Osteocyte (in vitro differentiated cells): ENCODE measurements at places on chromosomes 1 and 21.

GRCh38 chr1:33257207-33257771, 997 bp downstream of the ZNF362 start:
- H3K27me3 ChIP-seq = no peaks in the 10 kb centered on the region
- H3K36me3 ChIP-seq = peaks cover 11% of the 10 kb centered on the region
- H3K4me1 ChIP-seq = peaks cover 48% of the 10 kb centered on the region
- no peak for DNase-seq
- H3K4me3 ChIP-seq = peak overlapping the region; percentile 96

DNA sequence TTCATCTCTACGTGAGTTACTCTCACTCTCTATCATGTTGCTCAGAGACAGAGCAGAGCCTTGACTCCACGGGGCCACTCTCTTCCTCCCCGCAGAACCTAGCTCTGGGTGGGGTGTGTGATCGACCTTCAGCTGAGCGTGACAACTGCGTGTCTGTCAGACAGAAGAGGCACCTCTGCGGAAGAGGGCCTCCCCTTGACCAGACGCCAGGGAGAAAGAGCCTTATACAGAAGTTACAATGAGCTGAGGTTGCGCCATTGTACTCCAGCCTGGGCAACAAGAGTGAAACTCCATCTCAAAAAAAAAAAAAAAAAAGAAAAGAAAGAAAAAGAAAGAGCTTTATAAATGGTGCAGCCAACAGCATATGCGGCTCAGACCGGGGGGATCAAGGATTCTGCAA, 22.9 kb downstream of the SYT2 start:
- DNase-seq = no peak
- no peak overlapping the region for H3K27ac ChIP-seq
- H3K4me3 ChIP-seq = no peak overlapping the region
- H3K4me1 ChIP-seq = no peaks in the 10 kb centered on the region
- no peaks in the 10 kb centered on the region for H3K36me3 ChIP-seq
- peaks cover 58% of the 10 kb centered on the region for H3K27me3 ChIP-seq

DNA sequence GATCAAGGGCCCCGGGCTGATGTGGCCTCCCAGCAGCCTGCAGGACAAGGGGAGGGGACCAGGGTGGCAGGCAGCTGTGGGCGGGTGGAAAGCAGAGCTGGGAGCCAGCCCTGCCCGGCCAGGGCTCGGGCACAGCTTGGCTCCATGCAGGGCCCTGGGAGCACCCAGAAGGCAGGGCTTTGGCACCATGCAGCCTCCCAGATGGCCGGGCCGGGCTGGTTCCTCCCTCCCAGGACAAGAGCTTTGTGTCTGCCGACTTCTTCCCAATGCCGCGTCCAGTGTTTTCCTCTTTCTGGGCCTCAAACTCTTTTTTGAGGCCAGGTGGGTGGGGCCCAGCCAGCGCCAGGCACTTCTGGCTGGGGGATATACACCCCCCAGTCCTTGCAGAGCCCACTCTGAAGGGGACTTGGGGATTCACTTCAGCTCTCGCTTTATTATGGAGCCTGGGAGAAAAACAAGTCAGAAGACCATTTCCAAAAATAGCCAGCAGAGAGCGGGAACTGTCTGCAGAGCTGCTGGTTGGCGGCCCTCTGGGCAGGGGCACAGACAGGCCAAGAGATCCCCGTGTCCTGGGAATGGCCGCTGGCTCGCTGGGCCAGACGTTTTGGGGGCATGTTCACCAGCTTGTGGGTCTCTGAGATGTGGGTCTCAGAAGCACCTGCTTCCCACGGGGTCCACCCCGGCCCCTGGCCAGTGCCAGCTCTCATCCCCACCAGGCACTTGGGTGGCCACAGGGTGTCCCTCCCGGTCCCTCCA, 103.8 kb upstream of the ARHGEF16 start:
- no peak overlapping the region for H3K4me3 ChIP-seq
- H3K27me3 ChIP-seq = no peaks in the 10 kb centered on the region
- H3K36me3 ChIP-seq = no peaks in the 10 kb centered on the region
- no peak for DNase-seq

DNA sequence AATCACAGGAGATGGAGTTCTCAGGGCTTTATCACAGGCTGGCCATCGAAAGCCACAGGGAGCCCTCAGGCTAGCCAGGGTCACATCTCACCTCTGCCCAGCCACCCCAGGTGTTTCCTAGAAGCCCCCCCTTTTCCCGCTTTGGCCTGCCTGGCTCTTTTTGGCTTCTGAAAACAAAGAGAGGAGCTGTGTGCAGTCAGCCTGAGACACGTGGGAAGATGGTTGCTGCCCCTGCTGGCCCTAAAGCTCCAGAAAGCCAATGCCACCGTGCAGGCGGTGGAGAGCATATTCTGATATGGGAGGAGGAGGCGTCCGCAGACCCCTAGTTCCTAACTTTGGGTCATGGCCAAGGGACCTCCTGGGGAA, 18.7 kb upstream of the LBR start:
- no peak for DNase-seq
- no peak overlapping the region for H3K27ac ChIP-seq
- H3K36me3 ChIP-seq = no peaks in the 10 kb centered on the region
- peaks cover 8% of the 10 kb centered on the region for H3K27me3 ChIP-seq

DNA sequence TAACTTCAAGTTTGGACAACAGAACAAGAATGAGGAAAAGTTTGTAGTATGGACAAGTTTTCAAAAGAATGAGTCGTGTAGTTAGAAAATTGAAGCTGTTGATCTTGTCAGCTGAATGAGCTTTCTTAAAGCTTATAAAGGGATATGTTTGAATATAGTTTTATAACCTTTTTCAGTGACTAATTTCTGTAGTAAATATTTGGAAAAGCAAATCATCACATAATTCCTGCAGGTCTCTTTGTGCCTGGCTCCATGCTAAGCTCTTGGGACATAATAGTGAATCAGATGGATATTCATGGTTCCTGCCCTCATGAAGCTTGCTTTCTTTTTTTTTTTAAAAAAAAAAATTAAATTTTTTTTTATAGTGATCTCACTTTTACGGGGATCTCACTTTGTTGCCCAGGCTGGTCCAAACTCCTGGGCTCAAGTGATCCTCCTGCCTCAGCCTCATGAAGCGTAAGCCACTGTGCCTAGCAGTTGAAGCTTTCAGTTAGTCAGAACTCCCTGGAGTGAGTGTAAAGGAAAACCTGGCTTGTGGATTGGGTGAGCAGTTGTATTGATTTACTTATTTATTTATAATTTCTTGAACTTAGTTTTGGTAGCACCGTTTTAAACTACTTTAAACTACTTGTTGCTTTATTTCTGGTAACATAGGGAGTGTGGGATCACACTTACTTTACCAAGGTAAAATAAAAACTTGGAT, 15.5 kb downstream of the DYRK1A start:
- no peak for DNase-seq
- peaks cover 55% of the 10 kb centered on the region for H3K4me1 ChIP-seq
- H3K36me3 ChIP-seq = peaks cover 3% of the 10 kb centered on the region
- no peak overlapping the region for H3K4me3 ChIP-seq
- no peaks in the 10 kb centered on the region for H3K27me3 ChIP-seq

DNA sequence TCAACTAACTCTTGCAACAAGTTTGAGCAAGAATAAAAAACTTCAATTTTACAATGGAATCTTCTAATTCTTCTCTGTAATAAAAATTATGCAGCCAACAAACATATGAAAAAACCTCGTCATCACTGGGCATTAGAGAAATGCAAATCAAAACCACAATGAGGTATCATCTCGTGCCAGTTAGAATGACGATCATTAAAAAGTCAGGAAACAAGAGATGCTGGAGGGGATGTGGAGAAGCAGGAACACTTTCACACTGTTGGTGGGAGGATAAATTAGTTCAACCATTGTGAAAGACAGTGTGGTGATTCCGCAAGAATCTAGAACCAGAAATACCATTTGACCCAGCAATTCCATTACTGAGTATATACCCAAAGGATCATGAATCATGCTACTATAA, 327.5 kb upstream of the LYPLAL1 start:
- H3K4me1 ChIP-seq = no peaks in the 10 kb centered on the region
- no peaks in the 10 kb centered on the region for H3K36me3 ChIP-seq
- H3K4me3 ChIP-seq = no peak overlapping the region
- H3K27me3 ChIP-seq = no peaks in the 10 kb centered on the region

GRCh38 chr1:112711670-112712069, 3.5 kb downstream of the PPM1J start:
- H3K4me1 ChIP-seq = peaks cover 24% of the 10 kb centered on the region
- no peak overlapping the region for H3K27ac ChIP-seq
- no peak for DNase-seq
- no peak overlapping the region for H3K4me3 ChIP-seq
- H3K36me3 ChIP-seq = no peaks in the 10 kb centered on the region
- H3K27me3 ChIP-seq = no peaks in the 10 kb centered on the region
